ENCODE measurements at places on chromosomes 7 and 10.

DNA sequence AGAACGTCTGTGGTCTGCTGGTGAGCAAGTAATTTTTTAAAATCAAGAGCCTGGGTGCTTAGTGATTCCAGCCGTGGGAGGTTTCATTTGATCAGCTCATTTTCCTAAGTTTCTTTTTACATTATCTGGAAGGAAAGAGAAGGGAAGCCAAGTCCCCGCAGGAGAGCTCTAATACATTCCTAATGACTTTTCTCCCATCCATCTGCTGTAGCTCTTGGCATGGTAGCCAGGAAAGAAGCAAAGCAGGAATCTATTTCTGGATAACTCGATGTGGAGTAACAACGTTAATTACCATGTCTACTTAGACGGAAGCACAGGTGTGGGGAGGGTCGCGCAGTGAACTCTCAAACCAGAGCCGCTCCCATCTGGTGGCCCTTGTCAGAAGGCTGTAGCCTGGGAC lies 121.9 kb downstream of the PAXIP1 start:
- no peak for DNase-seq

DNA sequence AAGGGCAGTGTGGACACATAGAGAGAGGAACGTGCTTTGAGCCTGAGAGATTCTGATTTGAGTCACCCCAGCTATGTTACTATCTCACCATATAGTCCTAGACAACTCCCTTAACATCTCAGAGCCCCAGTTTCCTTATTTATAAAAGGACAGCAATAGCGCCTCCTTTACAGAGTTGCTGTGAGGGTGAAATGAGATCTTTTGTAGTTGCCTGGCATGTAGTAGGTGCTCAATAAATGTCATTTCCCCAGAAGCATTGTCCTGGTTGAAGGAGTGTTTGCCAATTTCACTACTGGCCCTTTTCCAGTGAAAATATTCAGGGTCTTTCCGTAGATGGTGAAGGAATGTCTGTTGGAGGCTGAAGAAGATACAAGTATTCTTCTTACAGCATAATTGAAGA lies 51.3 kb upstream of the FAM180A start:
- DNase-seq = no peak

- no peak for DNase-seq
These were observed 50.5 kb downstream of the PNLIPRP3 start for GRCh38 chr10:116477986-116478664.

DNA sequence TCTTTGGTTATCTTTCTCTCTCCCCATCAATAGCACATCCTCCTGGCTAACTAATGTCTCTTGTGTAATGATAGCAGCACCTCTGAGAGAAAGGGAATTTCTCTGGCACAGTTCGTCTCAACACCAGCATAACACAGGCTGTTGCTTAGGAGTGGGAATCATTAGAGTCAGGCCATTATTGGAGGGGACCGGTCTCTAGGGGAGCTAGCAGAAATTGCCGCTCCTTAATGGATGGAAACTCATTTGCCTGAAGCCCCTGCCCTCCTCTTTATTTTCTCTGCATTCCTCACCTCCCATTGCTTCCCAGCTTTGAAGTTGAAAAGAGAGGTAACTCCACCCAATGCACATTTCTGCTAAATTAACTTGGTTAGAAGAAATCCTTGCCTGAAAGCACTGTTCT lies 11.9 kb downstream of the LRRC4 start:
- DNase-seq = no peak

DNA sequence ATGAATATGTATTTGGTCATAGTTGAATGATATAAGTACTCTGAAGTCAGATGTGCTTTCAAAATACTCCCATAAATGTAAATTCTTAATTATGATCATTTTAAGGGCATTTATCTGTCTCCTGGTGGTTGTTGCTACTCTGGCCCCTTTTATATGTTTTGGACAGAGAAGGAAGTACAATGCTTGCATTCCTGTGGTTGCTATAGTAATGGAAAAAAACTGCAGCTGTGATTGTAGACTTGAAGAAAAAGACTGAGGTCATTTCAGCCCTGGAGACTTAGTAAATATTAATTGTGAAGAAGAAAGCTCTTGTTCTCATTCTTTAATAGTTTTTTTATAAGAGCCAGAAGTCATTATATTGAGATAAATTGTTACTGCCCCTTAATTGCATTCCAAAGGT lies 70.2 kb upstream of the FERD3L start:
- DNase-seq = no peak

DNA sequence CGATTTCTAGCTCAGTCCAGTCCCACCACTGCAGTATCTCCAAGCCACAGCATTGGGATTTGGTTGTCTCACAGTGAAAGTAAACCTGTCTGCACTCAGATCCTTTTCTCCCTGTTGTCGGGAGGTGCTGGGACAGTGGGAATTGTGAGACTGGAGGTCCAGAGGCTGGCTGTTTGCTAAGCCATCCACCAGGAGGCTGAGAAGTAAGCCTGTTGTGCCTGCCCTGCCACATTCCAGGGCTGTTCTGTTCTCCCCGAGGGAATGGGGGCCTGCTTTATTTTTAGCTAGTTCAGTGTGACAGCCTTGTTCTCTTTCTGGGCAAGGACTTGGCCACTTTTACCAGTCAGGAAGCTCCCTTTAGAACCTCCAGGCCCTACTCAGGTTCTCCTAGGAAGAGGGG lies 54.9 kb downstream of the HK1 start:
- no peak for DNase-seq

DNA sequence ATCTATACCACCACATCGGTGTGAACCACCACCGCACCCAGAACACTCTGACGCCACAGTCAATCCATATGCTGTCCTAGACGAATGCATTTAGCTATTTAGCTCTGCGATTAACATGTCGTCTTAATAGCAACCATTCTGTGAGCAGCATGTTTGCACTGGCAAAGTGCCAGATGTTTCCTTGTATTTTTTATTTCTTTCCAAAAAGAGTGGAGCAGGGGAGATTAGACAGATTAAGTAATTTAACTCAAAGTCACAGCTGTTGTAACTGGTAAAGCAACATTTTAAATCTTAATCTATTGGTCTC lies 57.0 kb upstream of the ARL4A start:
- no peak for DNase-seq

GRCh38 chr7:50832744-50833143 lies 50.0 kb upstream of the GRB10 start:
- DNase-seq = no peak

DNA sequence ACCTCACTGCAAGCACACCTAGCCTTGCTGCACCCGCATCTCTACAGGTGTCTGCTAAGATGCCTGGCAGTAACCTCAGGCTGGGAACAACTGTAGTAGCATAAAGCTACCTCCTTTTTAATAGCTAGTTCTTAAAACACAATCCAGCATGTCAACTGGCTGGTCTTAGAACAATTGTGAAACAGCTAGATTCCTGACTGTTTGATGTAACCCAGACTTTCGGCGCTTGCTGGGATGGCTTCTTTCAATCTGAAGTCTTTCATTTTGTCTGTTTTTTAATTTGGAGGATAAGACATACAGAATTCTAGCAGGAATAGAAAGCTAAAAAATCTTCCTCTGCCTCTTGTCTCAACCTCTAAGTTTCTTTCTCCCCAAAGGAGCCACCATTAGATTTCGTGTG lies 59.8 kb downstream of the GSDME start:
- no peak for DNase-seq

DNA sequence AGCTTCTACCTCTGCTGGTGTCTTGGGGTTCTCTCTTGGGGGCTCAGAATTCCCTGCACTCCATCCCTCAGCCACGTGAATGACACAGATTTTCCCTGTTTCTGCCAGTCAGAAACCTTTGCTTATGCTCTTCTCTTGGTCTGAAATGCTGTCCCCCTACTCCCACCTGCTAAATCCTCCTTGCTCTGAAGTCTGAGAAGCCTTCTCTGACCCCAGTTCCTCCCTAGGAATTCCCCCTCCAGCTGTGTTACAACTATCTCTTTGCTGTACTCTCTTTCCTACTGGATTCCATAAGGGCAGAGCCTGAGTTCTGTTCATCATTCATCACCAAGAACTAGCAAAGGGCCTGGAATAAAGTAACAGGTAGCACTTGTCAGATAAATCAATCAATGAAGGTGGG lies 33.6 kb upstream of the AKR1E2 start:
- DNase-seq = no peak

DNA sequence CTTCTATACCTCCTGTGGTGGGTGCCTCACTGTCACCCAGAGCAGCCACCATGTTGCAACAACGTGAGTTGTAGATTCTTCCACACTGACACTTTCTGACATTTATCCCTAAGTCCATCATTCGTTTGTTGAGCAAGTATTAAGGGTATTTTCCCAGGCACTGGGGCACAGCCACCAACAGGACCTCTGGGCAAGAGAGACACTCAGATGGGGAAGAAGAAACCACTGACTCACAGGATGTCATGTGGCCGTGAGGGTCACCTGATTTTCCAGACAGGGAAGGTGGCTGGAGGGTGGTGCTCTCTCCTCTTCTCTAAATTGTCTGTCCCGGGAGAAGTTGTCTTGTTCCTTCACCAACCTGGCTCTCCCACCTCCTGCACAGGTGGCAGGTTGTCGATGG lies 51.7 kb upstream of the PPIF start:
- no peak for DNase-seq

DNA sequence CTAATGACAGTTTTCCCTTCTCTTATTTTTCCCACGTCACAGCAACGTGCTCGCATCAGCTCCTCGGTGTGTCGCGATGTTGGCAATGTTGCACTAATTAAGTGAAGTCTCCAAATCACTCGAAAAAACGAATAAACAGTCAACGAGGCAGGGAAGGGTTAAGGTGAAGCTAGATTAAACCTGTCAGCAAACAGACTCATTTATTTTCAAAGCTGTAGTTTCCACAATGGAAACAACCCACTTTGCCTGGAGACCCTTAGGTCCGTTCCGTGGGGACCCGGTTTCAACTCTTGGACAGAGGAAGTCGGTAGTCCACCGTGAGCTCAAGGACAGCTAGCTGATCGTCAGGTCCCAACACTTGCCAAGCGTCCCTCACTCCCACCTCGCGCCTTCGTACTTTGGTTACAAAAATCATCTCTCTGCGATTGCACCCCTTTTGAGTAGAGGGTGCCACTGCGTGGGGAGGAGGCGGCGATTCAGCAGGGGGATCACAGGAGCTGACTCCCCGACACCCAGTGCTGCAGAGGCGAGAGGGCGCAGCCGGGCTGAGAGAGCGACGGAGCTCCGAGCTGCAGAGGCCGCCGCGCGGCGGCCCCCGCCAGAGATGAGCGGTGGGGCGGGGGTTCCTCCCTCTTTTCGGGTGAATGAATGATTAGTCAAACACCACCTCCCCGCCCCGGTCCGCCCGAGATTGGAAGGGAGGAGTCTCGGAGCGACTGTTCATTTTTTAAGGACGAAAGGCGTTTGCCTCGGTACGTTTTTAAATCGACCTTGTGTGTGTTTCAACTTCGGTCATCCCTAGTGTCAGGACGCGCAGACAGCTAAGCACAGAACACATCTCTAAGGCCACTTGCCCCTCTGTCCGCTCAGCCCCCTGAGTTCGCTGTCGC lies 1.3 kb upstream of the BMPER start:
- DNase-seq = no peak

DNA sequence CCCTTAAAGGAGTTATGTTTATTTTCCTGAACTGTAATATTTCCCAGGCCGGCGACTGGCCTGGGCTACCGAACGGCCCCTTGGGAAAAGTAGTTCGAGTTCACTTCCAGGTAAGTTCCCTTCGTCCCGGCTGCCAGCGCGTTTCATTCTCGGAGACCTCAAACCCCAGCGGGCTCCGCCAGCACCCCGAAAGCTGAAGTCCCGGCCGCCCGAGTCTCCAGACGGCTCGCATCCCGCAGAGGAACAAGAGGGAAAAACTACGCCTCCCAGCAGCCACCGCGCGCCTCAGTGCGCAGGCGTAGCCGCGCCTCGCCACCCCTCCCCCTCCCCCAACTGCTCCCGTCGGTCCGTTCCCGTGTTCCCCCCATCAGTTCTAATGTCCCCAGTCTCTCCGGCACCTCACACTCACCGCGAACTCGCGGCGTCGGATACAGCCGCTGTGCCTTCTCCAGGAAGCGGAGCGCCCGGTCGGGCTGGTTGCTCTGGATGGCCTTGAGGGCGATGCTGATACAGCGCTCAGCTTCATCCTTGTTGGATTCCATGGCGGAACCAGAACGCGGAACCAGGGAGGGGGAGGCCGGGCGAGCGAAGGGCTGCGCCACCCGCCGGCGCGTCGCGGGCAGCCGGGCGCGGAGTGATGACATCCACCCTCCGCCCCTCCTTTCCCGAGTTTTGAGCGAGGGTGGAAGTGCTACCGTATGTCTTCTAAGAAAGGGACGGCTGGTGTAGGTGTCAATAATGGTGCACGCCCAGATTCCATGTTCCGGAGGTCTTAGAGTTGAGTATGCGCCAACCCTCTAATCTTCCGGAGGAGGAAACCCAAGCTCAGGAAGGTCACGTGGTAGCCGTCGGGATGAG lies at the start of gene DNAJB12:
DNAJB12 (minus strand) TSS at position 564 of the 858 bp plus-strand sequence; CDS start at position 542, 22 bp downstream.
- peak; percentile 92 for DNase-seq

GRCh38 chr10:5949009-5949759 lies 28.2 kb downstream of the IL15RA start:
- DNase-seq = no peak

- DNase-seq = no peak
These were observed 36.8 kb downstream of the LRRC72 start for GRCh38 chr7:16563281-16564022.

GRCh38 chr10:1347962-1348772 lies 292.0 kb downstream of the WDR37 start:
- DNase-seq = no peak

DNA sequence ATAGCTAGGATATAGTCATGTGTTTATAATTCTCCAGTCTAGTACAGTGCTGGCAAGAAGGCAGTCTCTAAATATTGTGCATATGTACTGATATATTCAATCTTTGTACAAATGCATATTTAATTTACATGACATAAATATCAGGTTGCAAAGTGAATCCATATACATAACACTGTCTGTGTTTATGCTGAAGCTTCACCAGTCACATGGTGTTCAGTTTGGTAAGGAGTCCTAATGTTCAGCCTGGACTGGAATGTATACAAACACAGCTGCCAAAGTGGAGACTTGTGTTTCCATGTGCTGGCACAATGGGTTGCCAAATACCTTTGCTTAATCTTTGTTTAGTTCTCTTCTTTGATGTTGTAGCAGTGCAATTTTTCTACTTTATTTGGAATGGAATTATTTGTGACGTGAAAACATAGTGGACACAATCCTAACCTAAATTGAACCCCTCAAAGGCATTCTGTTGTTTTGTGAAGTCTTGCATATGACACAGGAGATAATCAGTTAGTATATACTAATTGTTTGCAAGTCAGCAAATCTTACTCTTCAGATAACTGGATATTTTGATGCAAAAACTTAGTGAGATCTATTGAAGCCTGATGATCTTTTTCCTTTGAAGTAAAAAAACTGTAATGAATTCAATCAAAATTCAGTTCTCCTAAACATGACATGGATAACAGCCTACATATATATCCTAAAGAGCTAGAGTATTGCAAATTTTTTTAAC lies 17.3 kb upstream of the ARL4A start:
- DNase-seq = no peak

GRCh38 chr7:47466832-47467231 lies 115.1 kb downstream of the TNS3 start:
- no peak for DNase-seq

DNA sequence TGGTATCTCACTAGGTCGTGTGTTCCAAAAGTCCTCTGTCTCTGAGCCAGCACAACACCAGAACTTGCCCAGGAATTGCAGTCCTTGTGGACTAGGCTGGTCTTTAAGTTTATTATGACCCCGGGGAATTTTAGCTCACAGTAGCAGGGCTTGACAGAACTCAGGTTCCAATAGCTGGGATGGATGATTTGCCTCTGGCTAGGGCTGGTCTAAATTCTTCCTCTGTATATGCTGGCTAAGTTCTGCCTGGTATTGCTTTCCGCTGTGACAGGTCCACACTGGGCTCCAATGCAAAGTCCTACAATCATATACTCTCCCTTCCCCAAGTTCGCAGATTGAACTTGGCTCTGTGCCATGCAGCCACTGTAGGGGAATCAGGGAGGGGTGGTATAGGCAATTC lies 52.5 kb downstream of the FAS start:
- no peak for DNase-seq

- DNase-seq = no peak
These were observed 109.4 kb downstream of the PPP1R17 start for GRCh38 chr7:31796375-31796774.

Measured in effector memory CD8-positive, alpha-beta T cell (primary cell).